ENCODE measurements at places on chromosomes 1 and 21.

DNA sequence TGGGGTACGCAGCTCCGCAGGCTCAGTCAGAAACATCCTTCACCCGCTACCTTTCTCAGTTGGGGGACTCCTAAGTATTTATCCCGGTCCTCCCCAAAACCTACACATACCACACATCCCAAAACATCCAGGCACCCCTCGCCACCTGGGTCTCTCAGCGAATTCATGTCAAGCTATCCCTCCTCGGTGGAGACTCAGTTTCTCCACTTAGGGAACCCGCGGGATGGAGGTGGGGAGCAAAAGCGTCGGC is 1.3 kb upstream of the ZBTB7B start:
- no peak for DNase-seq

- no peak for DNase-seq
Measured at GRCh38 chr21:44611551-44611950, 328 bp upstream of the KRTAP10-8 start.

GRCh38 chr1:43847290-43847689 is 86.3 kb upstream of the ARTN start:
- DNase-seq = no peak

DNA sequence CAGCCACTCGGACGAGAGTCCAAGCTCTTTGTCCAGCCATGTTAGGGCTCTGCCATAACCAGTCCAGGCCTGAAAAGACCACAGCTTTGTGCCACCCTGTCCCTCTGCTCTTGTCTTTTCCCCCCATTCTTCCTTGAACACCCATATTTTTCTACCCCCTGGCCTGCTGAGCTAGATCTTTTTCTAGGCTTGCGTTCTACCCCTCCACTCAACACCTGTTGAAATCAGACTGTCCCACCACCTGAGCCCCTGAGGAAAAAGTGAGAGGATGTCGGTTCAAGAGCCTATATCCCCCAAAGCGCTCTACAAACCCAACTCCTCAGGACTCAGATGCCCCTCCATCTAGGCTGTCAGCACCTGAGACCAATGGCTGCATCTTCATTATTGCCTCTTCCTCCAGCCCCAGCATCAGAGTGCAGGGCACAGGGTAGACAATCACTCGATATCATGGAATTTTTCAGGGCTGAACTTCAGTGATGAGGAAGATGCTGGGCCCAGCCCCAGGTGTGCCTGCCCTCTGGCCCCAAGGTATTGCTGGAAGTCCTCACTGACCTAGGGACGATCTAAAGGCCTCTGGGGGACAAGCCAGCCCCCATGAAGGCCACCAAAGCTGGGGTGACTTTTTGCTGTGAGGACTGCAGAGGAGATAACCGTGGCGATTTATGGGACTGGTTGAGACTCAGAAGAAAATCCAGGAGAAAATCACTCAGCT is 75.3 kb downstream of the CD247 start:
- no peak for DNase-seq

- no peak for DNase-seq
Measured at GRCh38 chr1:168093616-168094015, 43.1 kb downstream of the GPR161 start.

DNA sequence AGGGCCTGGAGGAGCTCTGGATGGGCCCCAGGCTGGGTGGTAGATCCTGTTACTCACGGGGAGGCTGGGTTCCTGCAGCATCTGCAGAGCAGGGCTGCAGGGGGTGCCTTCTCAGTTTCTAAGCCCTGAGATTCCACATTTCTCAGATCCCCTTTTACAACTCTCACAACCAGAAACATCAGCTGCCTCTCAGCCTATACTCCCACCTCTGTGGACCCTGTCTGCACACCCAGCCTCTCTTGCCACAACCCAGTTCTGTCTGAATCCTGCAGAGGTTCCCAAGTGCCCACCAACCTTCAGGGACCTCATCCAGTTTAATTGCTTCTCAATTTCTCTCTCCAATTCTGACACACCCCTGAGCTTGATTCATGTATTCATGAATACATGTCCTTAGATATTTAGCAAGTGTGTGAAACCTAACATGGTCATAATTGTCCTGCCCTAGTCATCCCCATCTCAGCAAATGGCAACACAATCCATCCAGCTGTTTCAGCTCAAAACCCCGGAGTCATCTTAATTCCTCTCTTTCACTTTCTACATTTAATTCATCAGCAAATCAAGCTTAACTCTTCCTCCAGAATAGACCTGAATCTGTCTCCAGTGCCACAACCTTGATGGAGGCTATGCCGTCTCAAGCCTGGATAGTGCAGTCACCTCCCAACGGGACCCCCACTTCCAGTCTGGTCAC is 57.0 kb upstream of the NEK2 start:
- DNase-seq = no peak

GRCh38 chr1:4265836-4266235 is 365.8 kb upstream of the C1orf174 start:
- no peak for DNase-seq

GRCh38 chr1:179767177-179767581 is 24.1 kb downstream of the FAM163A start:
- no peak for DNase-seq

DNA sequence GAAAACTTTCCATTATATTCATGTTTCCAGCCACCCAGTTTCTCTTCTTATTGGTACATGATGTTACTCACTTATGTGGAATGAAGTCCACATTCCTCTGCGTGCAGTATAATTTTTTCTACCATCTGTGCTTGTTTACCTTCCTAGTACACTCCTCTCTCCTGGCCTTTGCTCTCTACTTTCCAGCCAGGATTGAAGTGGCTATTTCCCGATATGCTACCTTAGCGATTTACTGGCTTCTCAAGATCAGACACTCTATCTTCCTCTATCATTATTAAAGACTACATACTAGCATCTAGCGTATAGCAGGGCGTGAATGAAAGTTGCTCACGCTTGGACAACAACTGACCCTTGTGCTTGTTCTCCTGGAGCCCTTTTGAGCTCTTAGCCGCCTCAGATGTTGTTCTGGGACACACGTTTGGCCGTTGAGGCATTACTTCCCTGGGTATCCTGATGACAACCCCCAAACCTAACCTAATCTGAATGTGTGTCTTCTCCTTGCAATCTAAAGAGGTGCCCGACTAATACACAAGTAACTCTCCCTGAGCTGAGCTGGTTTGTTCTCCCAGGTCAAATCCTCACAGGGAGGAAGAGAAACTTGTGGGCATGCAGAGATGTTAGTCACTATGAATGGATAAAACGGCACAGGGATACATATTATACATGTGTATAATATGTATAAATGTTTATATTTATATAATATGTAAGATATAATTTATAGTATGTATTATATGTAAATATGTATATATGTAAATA is 13.4 kb upstream of the MTARC2 start:
- no peak for DNase-seq

DNA sequence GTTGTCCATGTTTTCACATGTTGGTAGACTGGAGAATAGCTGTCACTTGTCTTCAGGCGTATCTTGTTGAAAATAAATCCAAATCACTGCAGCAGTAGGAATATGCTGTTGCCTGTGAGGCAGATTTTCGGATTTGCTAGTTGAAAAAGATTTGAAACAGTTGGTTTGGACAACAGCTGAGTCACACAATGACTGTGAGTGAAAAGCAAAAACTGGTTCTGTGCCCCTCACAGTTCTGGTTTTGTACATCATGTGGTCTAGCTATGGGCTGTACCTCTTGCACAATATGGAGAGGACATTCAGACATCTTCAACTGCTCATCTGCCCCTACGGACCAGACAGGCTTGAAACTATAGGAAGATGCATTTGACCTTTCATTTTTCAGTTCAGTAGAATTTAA is 1.8 kb downstream of the ARF1 start:
- DNase-seq = no peak

DNA sequence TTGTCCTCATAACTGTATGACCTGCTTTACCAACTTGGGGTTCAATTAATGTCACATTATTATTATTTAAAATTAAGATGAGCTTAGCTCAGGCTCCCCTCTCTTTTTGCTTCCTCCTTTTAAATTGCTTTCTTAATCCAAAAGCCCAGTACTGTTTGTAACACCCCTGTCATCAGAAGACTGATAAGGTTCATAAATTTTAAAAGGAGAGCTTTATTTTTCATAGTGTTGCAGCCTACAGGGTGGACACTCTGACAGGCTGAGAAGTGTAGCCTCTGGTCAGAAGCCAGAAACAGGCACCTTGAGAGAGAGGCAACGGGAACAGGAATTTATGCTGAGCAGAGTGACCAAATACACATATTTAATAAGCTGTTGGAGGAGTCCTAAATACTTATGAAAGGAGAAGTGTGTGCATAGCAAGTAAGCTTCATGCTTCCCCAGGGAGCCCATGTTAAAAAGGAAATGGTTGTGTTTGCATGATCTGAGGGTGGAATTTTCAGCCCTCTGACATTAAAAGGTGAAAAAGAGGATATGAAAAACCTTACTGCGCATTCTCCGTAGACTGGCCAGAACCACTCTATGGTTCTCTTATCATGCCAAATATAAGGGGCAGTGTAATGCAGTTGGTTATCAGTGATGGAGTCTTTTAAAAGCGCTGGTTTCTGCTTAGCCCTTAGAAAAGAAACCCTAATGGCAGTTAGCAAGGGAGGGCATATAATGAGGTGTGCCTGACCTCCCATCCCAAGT is 30.5 kb upstream of the FGGY start:
- DNase-seq = no peak

All from activated CD4-positive, alpha-beta T cell treated with anti-CD3 and anti-CD28 coated beads for 36 hours (primary cell).